ENCODE measurements at places on chromosomes 3 and 15. TPM values are rescaled to one million over a fixed set of nuclear protein-coding genes. Genes with fewer than 3 reads are reported as not detected.

ADAMTS17 gene
- total RNA-seq: 0.13 TPM

EPHA3 gene
- not detected for total RNA-seq

SNX22 gene
- 0.74 TPM for total RNA-seq

SPTSSB gene
- total RNA-seq: not detected

PDZRN3 gene
- not detected for total RNA-seq

CNOT10 gene
- total RNA-seq: 28.5 TPM

C3orf49 gene
- total RNA-seq: not detected

UBR1 gene
- total RNA-seq: 4.2 TPM

PCOLCE2 gene
- 28.4 TPM for total RNA-seq

DYNLT2B gene
- total RNA-seq: 27.1 TPM

HTR3E gene
- total RNA-seq: not detected

IL20RB gene
- total RNA-seq: 1.5 TPM

IL5RA gene
- not detected for total RNA-seq

CDC25A gene
- total RNA-seq: 8.9 TPM

CNTN4 gene
- total RNA-seq: not detected

TYRO3 gene
- 14.4 TPM for total RNA-seq

GOLGA6L9 gene
- total RNA-seq: 1.5 TPM

SLC6A11 gene
- total RNA-seq: 0.03 TPM

FOXL2 gene
- total RNA-seq: 4.2 TPM

LRRC34 gene
- total RNA-seq: not detected

ECE2 gene
- total RNA-seq: not detected

COX5A gene
- total RNA-seq: 525 TPM

THAP10 gene
- total RNA-seq: 5.0 TPM

CLDN1 gene
- 23.3 TPM for total RNA-seq

Measured in A549 treated with GW870086 at 1 μM for 4 hours (cell line).